ENCODE measurements at places on chromosomes 1 and 21. TPM values are rescaled to one million over a fixed set of nuclear protein-coding genes. Genes with fewer than 3 reads are reported as not detected.

The LINGO4 gene
- not detected for total RNA-seq

The SLC16A4 gene
- total RNA-seq = 6.8 TPM

The USP33 gene
- total RNA-seq = 59.1 TPM

The OR2AK2 gene
- total RNA-seq = not detected

The AKR7A3 gene
- 0.30 TPM for total RNA-seq

The RAD54L gene
- 8.4 TPM for total RNA-seq

Data from epithelial cell of umbilical artery (primary cell).